Fibroblast of skin of left biceps (primary cell): ENCODE measurements at places on chromosomes 2 and 18.

- DNase-seq: no peak
Measured at GRCh38 chr2:161486111-161486510, 70.0 kb downstream of the TBR1 start.

DNA sequence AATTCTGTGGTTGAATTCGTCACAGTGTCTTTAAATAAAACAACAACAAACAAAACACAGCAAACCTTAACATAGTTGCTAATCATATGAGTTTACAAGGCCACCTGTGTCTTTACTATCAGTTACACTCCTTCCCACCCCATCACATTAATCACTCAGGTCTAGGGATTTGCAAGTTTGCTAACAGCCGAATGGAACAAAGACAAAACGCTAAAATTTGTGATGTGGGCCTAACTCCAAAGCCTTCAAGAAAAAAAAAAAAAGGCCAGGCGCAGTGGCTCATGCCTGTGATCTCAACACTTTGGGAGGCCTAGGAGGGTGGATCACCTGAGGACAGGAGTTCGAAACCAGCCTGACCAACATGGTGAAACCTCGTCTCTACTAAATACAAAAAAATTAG lies 566 bp upstream of the POLI start:
- DNase-seq: no peak

DNA sequence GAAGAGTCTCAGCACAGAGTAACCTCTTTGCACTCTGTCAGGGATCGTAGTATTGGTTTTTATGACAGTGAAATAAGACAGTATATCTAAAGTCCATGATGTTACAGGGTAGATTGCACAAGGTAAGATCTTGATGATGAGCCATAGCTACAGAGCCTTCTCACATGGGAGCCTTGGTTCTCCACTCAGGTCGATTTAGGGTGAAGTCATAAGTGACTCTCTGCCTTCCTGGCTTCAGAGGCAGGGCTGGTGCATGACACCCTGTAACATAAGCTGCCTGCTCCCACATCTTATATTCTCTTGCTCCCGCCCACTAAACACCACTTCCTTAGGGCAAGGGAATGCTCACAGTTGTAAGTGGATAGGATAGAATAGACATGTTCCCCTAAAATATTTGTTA lies 13.3 kb downstream of the DAPL1 start:
- DNase-seq: no peak

DNA sequence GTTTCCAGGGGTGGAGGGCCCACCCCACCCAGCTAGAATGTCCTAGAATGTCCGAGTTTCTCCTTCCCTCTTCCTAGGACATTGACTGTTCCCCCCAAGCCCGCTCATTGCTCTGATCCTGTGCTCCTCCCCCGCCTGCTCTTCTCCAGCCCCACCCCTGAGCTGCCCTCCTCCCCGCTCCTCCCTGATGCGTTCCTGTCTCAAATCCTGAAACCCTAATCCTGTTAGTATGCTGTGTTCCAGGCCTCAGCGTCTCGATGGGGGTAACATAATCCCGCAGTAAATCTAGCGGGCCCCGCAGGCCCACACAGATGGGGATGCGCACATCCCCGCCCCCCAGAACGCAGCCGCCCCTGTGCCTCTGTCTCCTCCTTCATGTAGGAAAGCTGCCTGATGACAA lies 51.3 kb downstream of the NRP2 start:
- no peak for DNase-seq

- no peak for DNase-seq
Measured at GRCh38 chr18:1954583-1955312, 616.6 kb downstream of the METTL4 start.

DNA sequence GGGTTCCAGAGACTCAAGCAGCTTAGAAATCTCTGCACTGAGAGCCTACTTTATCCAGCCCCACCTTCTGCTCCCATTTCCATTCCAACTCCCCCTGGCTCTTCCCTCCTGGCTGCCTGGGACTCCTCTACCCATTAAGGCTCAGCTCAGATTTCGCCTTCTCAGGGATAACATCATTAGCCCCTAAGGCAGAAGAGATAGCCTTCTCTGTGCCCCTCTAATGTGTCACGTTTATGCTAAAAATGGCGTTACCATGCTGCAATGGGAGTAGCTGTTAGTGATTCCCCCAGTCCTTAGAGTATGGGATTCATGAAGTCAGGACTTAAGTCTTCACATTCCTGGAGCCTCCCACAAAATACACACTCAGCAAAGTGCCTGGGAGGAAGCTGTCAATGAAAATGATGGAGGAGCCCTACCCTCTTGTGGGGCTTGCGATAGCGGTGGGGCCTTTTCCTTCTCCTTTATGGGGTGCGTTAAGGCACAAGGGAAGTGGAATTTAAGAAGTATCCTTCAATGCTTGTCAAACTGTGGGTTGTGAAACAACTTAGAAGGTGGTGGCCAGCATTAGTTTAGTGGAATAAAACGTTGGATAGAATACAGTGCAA lies 144.7 kb upstream of the COPS8 start:
- no peak for DNase-seq

DNA sequence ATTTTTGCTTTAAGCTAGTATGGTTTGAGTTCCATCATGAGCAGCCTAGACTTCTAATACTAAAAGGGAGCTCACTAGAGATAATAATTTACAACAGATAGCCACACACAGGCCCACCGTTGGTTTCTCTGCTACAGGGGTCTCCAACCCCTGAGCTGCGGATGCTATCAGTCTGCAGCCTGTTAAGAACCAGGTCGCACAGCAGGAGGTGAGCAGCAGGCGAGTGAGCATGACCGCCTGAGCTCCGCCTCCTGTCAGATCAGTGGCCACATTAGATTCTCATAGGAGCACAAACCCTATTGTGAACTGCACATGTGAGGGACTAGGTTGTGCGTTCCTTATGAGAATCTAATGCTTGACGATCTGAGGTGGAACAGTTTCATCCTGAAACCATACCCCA lies 150.6 kb downstream of the HRH4 start:
- no peak for DNase-seq

DNA sequence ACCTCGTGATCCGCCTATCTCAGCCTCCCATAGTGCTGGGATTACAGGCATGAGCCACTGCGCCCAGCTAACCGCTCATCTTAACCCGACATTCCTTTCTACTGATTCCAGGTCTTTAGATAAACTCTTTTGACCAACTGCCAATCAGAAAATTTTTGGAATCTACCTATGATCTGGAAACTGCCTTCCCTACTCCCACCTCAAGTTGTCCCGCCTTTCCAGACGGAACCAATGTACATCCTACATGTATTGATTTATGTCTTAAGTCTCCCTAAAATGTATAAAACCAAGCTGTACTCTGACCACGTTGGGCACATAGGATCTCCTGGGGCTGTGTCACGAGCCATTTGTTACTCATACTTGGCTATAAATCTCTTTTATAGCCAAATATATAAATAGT lies 3.2 kb upstream of the NEU2 start:
- DNase-seq: no peak

- DNase-seq: no peak
Measured at GRCh38 chr2:151200844-151201243, 60.8 kb downstream of the RBM43 start.

- no peak for DNase-seq
Measured at GRCh38 chr2:191929288-191929687, 82.4 kb upstream of the CAVIN2 start.

- DNase-seq: no peak
Measured at GRCh38 chr2:47029737-47030524, 114.3 kb upstream of the MCFD2 start.

DNA sequence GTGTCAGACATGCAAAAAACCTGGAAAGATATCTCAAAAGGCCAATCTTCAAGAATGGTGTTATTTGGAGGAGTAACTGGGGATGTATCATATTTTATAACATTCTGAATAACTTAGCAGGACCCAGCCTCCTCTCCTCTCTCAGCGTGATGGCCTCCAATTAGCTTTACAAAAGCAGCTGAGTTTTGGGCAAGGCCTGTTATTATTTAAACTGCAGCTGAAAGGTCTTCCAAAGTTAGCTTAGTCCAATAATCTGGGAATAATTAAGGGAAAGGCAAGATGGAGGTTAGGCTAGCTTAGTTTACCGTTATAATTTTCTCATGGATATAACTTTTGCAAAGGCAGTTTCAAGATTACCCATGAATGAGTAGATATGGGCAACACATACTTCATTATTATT lies 32.8 kb upstream of the MPPE1 start:
- DNase-seq: no peak

DNA sequence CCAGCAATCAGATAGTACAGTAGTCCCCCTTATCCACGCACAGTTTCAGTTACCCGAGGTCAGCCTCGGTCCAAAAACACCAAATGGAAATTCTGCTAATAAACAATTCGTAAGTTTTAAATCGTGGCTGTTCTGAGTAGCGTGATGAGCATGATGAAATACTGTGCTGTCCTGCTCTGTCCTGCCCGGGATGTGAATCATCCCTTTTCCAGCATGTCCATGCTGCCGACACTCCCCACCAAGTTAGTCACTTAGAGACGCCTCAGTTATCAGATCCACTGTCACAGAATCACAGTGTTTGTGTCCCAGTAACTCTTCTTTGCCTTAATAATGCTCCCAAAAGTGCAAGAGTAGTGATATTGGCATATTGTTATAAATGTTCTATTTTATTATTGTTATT lies 62.1 kb downstream of the MEX3C start:
- DNase-seq: no peak

- DNase-seq: no peak
Measured at GRCh38 chr2:9709539-9710285, 78.9 kb upstream of the YWHAQ start.

- no peak for DNase-seq
Measured at GRCh38 chr18:46858290-46858689, 59.0 kb downstream of the PIAS2 start.

GRCh38 chr2:30048636-30049175 lies 98.1 kb upstream of the YPEL5 start:
- DNase-seq: no peak

DNA sequence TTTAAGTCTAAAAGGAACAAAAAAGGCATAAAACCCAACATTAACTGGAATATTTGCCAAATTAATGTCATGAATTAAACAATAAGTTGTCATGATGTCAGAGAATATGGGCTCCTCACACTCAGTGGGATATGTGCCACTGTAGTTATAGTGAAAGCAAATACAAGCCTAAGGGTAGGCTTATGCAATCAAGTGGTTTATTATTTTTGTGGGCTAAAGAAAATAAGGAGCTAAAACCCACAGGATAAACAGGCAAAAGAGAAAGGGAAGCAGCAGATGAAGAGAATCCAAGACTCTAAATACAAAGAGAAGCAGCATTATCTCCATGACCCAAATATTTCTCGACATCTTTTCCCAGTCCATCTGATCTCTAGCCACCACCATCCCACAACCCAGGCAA lies 17.5 kb downstream of the YWHAQ start:
- DNase-seq: peak; percentile 42

- no peak for DNase-seq
Measured at GRCh38 chr18:44025421-44025820, 655.3 kb upstream of the SETBP1 start.

GRCh38 chr2:235576337-235576910 lies 82.6 kb downstream of the AGAP1 start:
- DNase-seq: no peak

DNA sequence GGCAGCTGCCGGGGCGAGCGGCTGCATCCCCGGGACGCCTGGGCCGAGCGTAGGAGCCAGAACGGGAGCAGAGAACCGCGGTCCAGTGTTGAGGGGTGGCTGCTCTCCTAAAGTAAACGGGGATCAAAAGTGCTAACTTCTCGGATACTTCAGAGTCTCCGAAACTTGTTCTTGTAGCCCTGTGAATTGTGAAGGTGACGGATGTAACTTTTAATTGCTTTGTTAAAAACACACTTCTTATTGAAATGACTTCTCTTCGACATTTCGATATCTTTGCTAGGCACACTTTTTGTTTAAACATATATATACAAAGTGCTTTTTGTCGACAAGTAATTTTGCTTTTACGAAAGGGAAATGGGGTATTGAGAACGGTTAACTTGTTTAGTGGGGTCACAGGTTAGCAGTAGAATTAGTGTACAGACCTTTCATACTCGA lies 540 bp downstream of the ATP9B start:
- DNase-seq: peak; percentile 0

DNA sequence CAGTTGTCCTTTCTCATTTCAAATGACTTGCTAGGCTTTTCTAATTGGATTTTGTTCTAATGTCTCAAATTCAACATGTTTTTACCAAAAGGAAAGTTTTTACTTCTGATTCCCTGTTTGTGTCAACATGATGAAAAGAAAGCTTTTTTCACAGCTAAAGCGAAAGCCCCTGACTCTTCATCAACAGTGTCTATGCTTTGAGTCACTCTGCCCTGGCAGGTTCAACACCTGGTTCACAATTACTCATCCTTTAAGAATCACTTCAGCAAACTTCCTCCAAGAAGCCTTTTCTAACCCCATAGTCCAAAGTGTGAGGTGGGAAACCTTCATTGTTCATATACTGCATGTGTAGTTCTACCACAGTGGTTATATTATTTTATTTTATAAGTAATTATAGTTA lies 7.6 kb upstream of the DSG2 start:
- no peak for DNase-seq

DNA sequence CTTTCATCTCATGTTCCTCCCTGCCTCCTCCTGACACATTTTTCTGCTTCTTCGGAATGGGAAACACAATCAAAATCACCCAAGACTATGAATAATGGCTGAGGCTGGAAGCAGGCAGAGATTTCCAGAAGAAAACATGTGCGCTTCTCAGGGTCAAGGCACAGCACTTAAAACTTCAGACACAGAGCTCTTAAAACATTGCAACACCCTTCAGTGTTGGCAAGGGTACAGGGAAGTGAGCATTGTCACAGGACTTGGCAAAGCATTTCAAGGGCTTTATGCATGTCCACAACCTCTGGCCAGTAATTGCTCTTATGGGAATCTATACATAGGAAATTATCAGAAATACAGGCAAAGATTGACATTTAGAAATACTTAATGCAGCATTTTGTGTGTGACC lies 477.6 kb upstream of the KLHL29 start:
- no peak for DNase-seq

GRCh38 chr18:76433788-76434187 lies 61.3 kb downstream of the ZNF516 start:
- no peak for DNase-seq

- DNase-seq: peak; percentile 33
Measured at GRCh38 chr2:121860033-121860757, 104.7 kb downstream of the TSN start.

GRCh38 chr2:17476064-17476463 lies 42.2 kb downstream of the RAD51AP2 start:
- DNase-seq: no peak

GRCh38 chr2:187686416-187687024 lies 132.3 kb upstream of the TFPI start:
- no peak for DNase-seq

GRCh38 chr18:75183973-75184493 lies 24.9 kb downstream of the PTGR3 start:
- DNase-seq: no peak

DNA sequence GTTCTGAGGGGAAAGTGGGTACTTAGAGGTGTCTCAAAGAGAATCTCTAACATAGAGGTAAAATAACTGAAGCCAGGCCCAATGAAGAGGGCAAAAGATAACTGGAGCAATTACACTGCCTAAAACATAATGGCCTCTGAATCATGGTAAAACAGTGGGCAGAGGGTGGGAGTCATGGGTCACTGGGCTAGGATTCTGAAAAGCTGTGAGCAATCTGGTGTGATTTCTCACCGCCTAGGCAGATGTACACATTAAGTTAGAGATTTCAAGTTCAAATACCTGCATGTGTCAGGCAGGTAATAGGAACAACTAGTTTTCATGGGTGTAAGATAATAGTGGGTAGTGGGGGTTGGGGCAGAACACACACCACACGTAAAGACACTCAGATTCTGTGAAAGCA lies 45.6 kb downstream of the INSIG2 start:
- DNase-seq: no peak
